ENCODE measurements at places on chromosomes 7 and 10.

DNA sequence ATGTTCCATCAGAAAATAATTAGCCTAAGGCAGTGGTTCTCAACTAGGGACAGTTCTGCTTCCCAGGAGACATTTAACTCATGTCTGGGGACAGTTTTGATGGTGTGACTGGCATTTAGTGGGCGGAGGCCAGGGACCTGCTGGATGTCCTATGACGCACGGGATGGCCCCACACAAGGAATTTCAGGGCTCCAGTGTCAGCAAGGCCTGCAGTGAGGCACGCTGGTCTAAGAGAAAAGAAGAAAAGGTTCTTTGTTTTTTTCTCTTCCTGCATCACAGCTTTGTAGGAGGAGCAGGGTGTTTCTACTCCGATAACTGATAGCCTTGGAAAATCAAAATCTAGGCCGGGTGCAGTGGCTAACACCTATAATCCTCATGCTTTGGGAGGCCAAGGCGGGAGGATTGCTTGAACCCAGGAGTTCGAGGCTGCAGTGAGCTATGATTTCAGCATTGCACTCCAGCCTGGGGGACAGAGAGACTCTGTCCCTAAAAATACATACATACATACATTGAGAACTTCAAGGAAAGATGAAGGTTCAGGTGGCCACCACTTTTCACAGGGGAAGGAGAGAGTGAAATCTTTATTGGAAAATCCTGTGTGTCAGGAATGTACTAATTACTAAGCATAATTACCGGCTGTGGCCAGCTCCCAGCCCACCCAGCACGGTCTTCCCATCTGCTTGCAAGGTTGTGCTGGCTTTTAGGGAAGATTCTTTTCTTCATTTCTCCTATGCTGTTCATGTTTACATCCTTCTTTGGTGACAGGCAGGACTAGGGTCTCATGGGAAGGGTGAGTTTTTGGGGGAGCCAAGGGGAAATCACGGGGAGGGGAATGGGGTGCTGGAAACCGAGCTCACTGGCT, 150.4 kb downstream of the ACTR3B start:
- DNase-seq, result no peak

DNA sequence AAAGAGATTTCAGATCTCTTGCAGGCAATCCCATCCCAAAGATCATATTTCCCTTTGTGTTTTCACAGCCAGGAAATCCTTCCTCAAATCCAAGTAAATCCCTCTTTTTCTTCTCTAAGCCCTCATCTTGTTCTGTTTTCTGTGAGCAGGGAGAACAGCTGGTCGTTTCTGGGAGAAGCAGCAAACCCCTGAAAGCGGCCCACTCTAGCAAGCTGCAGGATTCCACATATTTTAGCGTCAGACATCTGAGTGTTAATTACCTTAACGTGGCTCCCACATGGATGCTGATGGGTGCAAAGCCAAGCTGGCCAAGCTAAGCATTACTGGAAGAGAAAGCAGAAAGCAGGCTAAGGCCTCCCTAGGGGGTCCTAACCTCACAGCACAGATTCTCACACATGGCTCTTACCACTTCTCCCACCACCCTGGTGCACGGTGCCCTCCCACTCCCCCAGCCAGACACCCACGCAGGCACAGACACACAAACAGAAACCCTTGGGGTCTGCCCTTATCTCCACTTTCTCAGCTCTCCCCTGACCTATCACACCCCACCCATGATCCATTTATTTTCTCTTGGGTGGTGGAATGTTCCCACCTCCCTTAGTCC, 551.0 kb upstream of the AUTS2 start:
- DNase-seq, result no peak

GRCh38 chr10:132974249-132974796, 32.0 kb upstream of the CFAP46 start:
- no peak for DNase-seq

DNA sequence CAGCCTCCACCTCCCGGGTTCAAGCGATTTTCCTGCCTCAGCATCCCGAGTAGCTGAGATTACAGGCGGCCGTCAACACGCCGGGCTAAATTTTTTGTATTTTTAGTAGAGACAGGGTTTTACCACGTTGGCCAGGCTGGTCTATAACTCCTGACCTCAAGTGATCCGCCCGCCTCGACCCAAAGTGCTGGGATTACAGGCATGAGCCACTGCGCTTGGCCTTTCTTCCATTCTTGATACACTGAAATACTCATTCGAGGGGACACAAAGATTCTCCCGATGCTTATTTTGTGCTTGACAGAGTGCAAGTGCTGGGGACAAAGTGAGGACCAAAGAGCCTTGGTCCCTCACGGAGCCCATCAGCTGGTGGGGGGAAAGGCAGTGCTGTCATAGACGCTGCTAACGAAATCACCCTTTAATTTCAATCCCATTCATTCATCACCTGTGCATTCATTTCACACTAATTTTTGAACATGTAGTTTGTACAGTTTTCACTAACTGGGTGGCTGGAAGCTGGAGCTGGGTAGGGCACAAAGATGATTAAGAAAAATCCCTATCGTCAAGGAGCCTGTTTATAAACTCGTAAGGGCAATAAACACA, 621 bp upstream of the FAM133B start:
- peak; percentile 24 for DNase-seq

DNA sequence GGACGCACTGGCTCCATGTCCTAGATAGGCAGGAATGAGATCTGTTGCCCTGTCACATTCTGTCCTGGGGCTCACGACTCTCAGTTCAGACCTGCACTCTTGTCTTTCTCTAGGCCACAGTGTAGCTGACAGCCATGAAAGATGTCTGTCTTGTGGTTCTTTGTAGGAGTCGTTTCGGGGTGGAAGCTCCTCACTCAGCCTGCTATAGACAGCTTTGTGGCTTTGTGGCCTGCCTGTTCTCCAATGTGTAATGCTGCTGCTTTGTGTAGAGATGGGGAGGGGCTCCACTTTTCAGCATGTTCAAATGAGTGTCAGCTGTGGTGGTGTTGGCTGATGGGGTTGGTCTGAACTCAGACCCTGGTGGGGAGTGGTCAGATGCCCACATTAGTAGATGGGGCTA, 410.7 kb downstream of the ACTR3B start:
- DNase-seq, result no peak

DNA sequence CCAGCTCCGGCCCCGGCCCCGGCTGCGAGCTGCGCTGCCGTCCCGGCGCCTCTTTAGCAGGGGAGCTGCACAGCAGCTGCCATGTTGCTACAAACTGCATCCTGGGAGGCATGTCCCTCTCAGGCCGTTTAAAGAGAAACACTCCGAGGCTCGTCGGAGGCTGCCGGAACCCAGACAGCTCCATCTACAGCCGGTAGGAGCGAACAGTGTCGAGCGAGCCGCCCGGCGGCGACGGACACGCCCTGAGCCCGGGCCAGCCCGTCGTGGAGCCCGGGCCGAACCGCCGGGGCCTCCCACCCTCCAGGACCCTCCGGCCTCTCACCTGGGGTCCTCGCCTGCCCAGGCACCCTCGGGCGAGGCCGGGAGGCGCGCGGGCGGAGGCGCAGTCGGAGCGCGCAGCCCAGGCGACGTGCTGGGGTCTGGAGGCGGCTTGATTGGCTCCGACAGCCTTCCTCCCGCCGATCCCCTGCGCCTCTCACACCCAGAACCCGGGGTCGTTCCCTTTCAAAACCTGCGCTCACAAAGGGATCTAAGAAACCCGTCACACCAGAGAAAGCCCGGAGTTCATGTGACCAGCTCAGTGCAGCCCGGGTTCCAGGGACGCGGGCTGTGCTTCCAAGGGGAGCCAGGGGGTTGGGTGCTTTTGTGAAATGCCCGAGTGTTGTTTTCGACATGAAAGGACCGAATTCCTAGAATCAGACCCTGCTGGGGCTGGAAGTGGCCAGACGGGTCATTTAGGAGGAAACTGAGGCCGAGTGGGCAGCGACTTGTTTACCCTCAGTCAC, at the start of gene ZNF777:
Gene ZNF777, minus strand, starts transcription at position 570 of the 785 bp plus-strand sequence. CDS start 5,040 bp downstream, outside the sequence.
- peak; percentile 92 for DNase-seq

DNA sequence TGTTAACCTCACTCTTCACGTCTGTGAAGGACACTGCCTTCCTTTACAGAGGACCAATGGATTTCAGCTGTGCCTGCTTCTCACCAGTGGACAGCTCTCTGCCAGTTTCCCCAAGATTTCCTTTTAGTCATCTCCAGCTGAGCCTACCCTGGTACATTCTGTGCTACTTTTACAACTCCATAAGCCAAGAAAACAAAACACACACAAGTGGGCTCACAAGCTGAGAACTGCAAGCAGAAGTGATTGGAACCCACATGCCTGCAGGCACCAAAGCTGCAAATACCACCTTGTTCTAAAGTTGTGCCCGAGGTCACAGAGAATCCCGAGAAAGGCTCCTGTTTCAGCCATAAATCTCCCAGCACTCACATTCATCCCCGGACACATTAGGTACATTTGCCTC, 636.8 kb downstream of the PHTF2 start:
- no peak for DNase-seq

- no peak for DNase-seq
Observed at GRCh38 chr7:121940918-121941317, 68.0 kb downstream of the PTPRZ1 start.

DNA sequence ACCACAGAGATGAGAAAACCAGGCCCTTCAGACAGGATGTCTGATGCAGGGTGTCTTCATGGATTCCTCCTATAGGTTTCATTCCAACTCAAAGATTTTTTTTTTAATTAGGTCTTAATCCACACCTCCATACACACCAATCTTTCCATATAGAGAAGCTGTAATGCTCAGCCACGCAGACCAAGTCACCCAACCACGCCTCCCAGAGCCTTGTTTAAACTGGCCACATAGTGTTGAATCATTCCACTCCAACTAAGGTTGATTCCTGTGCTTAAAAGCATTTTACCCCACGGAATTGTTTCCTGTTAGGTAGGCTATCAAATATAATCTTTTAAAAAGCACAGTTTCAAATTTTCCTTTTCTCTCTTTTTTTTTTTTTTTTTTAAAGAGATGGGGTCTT, 153.6 kb downstream of the TYW1B start:
- no peak for DNase-seq

DNA sequence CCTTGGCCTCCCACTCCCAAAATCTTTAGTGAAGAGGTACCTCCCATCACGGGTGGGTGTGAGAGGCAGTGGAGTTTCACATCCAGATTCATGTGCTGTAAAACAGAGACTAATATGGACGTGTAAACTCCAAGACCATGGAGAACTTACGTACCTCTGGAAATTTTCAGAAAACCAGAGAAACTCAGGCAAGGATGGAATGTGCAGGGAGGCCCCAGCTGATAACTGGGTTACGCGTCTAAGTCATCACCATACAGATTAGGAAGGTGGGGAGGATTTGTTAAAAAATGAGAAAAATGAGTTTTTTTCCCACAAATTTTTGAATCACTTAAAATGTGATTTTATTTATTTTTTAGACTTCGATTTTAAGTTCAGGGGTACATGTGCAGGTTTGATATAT, 16.3 kb upstream of the STN1 start:
- DNase-seq, result no peak

DNA sequence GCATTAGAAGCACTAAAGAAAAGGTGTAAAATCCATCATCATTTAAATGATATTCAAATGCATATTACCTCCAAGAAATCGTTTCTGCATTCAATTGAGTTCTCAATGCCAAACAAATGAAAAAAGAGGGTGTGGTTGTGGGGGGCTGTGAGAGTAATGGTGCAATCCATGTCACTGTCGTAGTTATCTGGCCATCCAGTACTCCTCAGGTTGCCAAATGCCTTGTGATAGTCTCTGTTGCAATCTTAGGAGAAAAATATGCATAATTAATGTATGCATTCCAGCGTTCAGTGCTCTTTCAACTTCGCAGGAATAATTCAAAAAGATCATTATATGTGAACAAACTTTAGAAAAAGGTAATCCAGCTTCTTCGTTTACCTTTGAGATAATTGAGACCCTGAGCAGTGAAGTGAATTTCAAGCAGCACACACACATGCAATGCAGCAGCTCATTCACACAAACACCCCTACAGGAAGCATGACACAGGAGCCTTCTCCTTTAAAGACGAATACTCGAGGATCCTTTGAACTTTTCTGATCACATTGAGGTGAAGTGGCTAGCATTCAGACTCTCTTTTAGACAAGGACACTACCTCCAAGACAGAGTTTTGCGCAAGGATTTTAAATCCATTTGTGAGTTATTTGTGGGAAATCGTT, 73.4 kb downstream of the OR13A1 start:
- DNase-seq, result no peak

- DNase-seq, result no peak
Observed at GRCh38 chr10:93454146-93454545, 28.0 kb downstream of the MYOF start.

- DNase-seq, result peak; percentile 28
Observed at GRCh38 chr7:36597090-36597773, 127.1 kb downstream of the AOAH start.

DNA sequence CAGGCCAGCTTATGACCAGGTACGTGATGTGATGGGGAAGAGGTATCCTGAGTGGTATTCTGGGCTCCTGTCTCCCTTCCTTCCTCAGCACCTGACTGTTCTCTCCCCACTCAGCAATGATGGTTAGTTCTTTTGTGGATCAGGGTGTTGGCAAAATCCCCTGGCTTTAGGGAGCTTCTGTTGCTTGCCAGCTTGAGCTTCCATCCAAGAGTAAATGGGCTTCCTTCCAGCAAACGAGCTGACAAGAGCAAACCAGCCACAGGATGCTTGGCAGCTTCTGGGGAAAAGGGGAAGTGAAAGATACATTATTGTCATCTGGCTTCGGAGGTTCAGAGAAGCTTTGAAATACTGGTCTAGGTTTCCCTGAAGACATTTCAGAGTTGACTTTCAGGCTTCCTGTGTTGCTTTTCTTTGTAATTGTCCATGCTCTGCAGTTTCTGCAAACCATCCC, 5.2 kb downstream of the DUSP5 start:
- DNase-seq, result no peak

DNA sequence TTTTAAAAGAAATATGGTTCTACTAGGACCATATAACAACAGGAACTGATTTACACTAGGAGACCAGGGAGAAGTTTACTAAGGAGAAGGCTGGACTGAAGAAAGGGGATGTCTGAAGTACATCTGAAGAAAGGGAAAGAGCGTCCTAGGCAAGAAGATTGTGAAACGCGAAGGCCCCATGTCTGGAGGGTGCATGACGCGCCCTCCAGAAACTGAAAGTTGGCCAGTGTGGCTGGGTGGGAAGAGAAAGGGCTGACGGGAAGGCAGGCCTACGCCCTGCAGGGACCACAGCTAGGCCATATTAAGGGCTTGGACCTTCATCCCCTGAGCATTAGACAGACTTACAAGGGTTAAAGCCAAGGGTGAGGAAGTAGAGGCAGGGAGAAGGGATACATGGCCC, 158.0 kb downstream of the TRIL start:
- no peak for DNase-seq

DNA sequence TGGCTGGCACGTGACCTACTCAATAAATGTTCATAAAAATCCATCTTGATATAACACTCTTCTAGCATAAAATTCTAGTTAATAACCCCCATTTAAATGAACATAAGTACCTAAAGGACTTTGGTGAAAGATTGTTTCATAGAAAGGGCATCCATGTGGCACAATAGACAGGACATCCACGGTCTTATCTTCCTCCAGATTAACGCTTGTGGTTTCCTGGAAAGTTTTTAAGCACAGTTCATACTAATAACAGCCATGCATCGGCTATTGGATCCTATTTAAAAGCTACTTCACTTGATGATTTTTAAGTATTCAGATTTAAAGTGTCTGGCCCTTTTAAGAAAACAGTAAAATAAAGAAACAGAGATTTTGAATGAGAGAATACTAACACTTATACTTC, 288.3 kb downstream of the AHR start:
- DNase-seq, result no peak

- no peak for DNase-seq
Observed at GRCh38 chr7:36642010-36642409, 82.3 kb downstream of the AOAH start.

GRCh38 chr7:15159261-15159660, 256.7 kb upstream of the DGKB start:
- DNase-seq, result no peak

Measured in DMS53 (cell line).